Esophagus squamous epithelium (tissue), 5 donors: ENCODE measurements at places on chromosomes 1 and 21.

- no peak for DNase-seq
- H3K36me3 ChIP-seq, result no peaks in the 10 kb centered on the region
- no peaks in the 10 kb centered on the region for H3K27me3 ChIP-seq
Observed at GRCh38 chr1:68116643-68117235, 66.3 kb upstream of the DIRAS3 start.

DNA sequence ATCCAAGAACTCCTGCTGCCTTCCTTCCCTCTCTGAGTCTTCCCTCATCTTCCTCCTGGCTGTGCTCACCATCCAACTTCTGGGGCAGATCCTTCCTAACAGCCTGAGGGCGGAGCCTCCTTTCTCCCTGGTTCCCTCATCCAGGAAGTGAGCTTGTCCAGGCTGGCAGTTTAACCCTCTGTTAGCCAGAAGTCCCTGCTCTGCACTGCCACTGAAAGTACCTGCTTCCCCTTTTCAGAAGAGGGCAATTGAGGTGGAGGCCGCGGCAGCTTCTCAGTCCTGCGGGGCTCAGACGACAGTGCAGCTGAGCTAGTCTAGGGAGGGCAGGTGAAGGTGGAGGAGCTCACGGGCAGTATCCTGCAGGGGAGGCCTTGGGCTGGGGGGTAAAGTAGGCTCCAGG, 149.1 kb downstream of the FCRL5 start:
- no peaks in the 10 kb centered on the region for H3K4me1 ChIP-seq
- H3K27me3 ChIP-seq, result no peaks in the 10 kb centered on the region
- H3K27ac ChIP-seq, result no peak overlapping the region
- no peaks in the 10 kb centered on the region for H3K36me3 ChIP-seq

DNA sequence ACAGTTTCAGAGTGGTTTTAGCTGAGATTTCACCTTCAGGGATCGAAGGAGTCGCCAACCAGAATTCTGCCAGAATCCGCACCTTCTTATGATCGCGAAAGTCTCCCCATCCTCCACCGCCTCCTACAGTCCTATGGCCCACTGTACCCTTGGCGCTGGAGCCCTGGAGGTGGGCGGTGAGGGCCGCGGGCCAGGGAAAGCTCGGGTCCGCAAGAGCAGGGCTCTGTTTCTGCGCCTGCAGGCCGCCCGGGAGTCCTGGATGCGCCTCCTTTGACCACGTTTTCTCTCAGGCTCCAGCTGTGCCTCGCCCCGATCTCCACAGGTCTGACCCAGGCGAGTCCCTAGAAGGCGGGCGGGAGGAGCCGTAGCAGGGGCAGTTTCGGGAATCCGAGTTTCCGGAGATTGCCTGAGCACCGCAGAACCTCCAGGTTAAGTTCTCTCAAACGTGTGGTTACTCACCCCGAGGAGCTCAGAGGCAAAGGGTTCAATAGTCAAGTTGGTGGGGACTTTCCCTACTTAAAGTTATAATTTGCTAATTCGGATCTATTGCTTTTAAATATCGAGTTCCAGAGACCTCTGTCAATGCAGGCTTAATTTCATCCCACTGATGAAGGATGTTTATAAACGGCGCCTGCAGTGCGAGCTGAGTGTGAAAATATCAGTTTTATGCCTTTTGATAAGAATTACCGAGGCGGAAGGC, 3.2 kb upstream of the LHX8 start:
- DNase-seq, result no peak
- no peak overlapping the region for H3K27ac ChIP-seq
- no peaks in the 10 kb centered on the region for H3K36me3 ChIP-seq
- H3K4me3 ChIP-seq, result peak overlapping the region; percentile 65

DNA sequence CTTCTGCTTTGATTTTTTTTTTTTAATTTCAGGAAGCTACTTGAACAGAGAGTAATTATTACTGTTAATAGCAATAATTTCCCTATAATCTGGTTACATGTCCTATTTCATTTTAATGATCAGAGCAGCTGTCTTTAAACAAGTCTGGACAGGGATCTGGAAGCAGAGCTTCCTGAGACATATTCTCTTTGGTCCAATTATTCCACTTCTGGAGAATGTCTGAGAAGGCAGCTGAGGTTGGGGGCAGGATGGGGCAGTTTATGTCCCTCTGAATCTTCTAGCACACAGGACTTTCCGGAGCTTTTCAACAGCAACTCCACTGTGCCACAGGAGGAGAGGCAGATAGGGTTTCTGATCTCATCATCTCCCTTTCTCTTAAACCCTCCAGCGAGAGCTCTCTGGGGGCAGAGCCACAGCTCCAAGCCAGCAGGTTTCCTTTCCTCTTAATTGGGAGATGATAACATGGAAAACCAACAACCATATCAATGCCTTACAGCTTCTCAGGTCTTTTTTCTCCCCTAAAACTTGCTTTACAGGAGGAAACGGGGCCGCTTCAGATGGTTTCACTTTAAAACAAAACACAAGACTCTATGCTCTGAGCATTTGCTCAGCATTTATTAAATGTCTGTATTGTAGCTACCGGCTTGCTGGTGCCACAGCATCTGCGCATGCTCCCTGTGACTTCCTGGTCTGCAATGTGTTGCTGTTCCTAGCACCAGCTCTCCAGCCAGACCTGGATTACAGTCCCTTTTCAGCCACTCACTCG, 425.7 kb upstream of the USP24 start:
- no peak for DNase-seq
- H3K27ac ChIP-seq, result no peak overlapping the region
- H3K4me3 ChIP-seq, result peak overlapping the region; percentile 32
- no peaks in the 10 kb centered on the region for H3K4me1 ChIP-seq

DNA sequence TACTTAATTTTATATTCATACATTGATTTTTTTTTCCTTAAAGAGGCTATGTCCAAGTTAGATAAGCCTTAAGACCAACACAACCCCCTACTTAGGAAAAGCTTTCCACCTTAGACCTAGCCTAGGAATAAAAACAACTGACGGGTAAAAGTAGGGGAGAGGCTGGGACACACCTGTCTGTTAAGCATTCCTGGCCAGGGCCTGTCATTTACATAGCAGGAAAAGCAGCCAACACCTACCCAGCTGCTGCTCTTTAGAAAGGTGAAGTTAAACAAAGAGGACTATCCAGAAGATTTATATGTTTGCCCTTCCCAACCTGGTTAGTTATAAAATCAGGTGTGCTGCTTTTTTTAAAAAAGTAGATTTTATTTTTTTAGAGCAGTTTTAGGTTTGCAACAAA, 29.1 kb upstream of the SAMD13 start:
- no peak for DNase-seq
- no peaks in the 10 kb centered on the region for H3K27me3 ChIP-seq
- peaks cover 49% of the 10 kb centered on the region for H3K4me1 ChIP-seq
- no peak overlapping the region for H3K4me3 ChIP-seq

- no peak for DNase-seq
- H3K4me3 ChIP-seq, result no peak overlapping the region
- no peaks in the 10 kb centered on the region for H3K36me3 ChIP-seq
- H3K27ac ChIP-seq, result no peak overlapping the region
Observed at GRCh38 chr1:78980511-78980910, 26.0 kb downstream of the ADGRL4 start.

DNA sequence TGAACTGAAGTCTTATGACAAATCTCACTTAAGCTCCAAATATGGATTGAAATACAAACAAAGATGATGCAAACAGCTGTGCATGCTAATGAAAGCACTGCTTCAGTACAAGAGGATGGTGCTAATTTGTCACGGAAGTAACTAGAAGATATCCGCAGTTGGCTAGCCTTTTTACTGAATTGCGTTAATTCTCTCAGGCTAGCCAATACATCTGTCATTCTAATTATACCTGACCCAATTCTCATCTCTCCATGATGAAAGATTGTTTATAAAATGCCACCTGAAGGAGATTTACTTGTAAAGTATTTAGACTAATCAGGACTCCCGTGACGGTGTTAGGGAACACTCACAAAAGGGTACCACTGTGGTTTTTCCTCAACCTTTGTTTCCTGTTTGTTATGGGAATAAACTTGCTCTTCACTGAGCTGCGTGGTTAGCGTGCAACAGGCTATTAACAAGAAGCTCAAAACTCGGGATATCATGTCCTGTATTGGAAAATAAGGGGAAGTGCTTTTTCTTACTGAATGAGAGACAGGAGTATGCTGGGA, 162.5 kb downstream of the APP start:
- no peaks in the 10 kb centered on the region for H3K4me1 ChIP-seq
- no peaks in the 10 kb centered on the region for H3K36me3 ChIP-seq
- DNase-seq, result no peak
- peak overlapping the region; percentile 42 for H3K27ac ChIP-seq
- H3K4me3 ChIP-seq, result peak overlapping the region; percentile 17
- no peaks in the 10 kb centered on the region for H3K27me3 ChIP-seq

GRCh38 chr1:22717037-22717760, 6.6 kb downstream of the EPHB2 start:
- DNase-seq, result no peak
- peaks cover 5% of the 10 kb centered on the region for H3K27me3 ChIP-seq
- H3K4me3 ChIP-seq, result no peak overlapping the region
- H3K4me1 ChIP-seq, result peaks cover 4% of the 10 kb centered on the region
- H3K36me3 ChIP-seq, result no peaks in the 10 kb centered on the region

GRCh38 chr21:8989721-8990325, 1531.6 kb upstream of the TPTE start:
- H3K27me3 ChIP-seq, result no peaks in the 10 kb centered on the region
- no peak for DNase-seq
- no peak overlapping the region for H3K4me3 ChIP-seq

DNA sequence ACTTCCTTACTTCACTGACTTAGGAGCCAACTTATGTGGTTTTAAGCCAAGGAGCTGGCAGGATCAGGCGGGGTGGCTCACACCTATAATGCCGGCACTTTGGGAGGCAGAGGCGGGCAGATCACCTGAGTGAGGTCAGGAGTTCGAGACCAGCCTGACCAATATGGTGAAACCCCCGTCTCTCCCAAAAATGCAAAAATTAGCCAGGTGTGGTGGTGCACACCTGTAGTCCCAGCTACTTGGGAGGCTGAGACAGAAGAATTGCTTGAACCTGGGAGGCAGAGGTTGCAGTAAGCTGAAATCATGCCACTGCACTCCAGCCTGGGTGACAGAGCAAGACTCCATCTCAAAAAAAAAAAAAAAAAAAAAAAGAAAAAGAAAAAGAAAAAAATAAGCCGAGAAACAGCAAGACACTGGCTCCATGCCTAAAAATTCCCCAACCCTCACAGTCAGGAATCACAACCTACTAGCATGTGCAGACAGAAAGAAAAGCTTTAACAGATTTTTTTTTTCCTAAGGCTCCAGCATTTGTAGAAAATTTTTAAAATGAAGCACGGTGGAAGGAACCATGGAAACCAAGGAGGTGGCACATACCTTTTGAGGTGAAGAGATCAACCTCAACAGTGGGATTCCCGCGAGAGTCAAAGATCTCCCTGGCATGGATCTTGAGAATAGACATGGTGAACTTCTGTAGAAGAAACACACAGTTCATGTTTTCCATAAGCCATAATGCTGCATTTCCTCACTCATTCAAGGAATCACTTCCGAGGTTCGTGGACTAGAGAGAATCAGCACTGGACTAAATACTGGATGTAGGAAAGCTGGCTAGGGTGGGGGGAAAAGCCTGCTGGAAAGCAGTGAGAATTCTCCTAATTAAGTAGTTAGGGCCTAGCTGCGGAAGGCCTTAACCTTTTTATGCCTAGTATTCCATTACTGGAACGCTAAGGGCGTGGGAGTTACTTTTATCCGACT, 4.0 kb downstream of the ENO1 start:
- peaks cover 67% of the 10 kb centered on the region for H3K36me3 ChIP-seq
- peaks cover 63% of the 10 kb centered on the region for H3K4me1 ChIP-seq
- H3K27me3 ChIP-seq, result no peaks in the 10 kb centered on the region
- H3K27ac ChIP-seq, result peak overlapping the region; percentile 93
- peak overlapping the region; percentile 35 for H3K4me3 ChIP-seq
